ENCODE measurements at places on chromosomes 3 and 15.

GRCh38 chr15:43151688-43152087 is 18.3 kb downstream of the TMEM62 start:
- peak overlapping the region; percentile 65 for H3K4me3 ChIP-seq
- H3K36me3 ChIP-seq = peaks cover 7% of the 10 kb centered on the region
- DNase-seq = no peak
- H3K4me1 ChIP-seq = peaks cover 10% of the 10 kb centered on the region
- no peak overlapping the region for H3K27ac ChIP-seq

- H3K4me1 ChIP-seq = no peaks in the 10 kb centered on the region
- peaks cover 5% of the 10 kb centered on the region for H3K27me3 ChIP-seq
- no peak for DNase-seq
- H3K36me3 ChIP-seq = no peaks in the 10 kb centered on the region
- H3K27ac ChIP-seq = no peak overlapping the region
These were observed 57.8 kb upstream of the KY start for GRCh38 chr3:134708671-134709070.

DNA sequence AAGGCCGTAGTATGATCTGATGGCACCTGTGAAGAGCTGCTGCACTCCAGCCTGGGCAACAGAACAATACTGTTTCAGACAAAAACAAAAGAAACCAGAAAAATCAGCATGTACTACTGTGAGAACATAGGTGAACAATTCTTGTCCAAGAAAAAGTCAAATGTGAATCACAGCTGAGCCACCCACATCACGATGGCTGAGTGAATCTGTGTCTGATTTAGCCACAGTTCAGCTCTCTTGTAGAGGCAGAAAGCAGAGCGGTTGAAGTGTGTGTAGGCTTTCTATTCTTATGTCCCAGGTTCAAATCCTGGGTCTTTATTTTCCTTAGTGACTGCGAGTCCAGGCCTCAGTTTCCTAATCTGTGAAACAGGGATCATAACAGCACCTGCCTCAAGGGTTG is 4.4 kb upstream of the FURIN start:
- H3K27ac ChIP-seq = peak overlapping the region; percentile 66
- no peaks in the 10 kb centered on the region for H3K27me3 ChIP-seq
- no peaks in the 10 kb centered on the region for H3K36me3 ChIP-seq
- peaks cover 29% of the 10 kb centered on the region for H3K4me1 ChIP-seq
- H3K4me3 ChIP-seq = no peak overlapping the region

GRCh38 chr15:92454555-92455105 is 60.9 kb downstream of the ST8SIA2 start:
- no peaks in the 10 kb centered on the region for H3K4me1 ChIP-seq
- no peak overlapping the region for H3K4me3 ChIP-seq
- no peak overlapping the region for H3K27ac ChIP-seq

DNA sequence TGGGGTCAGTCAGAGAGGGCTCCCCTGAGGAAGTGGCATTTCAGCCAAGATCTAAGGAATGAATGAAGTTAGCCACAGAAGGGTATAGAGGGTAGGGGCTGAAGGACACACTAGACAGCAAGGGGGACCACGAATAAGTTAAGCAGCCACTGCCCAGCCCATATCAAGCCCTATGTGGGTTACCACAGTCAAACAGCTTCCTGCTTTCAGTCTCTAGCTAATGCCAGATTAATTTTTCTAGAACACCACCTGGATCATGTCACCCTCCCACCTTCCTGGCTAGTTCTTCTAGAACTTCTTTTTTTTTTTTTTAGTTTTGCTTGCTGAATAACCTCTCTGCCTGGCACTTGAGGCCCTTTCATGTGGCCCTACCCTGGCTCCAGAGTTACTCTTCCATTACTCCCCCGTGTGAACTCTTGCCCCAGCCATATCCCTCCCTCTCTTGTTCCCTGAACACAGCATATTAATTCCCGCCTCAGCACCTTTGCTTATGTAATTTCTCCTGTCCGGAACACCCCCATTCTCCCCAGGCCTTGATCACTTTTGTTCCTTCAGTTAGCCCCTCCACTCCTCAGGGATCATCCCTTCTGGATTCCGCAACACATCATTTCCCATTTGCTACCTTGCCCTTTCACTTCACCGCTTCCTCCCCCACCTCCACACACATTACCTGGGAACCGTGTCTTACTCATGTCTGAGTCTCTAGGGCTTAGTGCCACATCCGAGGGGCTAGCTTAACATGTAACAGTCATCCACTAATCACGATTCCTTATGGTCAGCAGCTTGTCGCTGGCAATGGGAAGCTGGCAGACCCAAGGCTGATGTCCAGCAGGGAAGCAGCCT is 20.6 kb upstream of the BNC1 start:
- H3K4me1 ChIP-seq = no peaks in the 10 kb centered on the region
- no peak overlapping the region for H3K27ac ChIP-seq
- no peak for DNase-seq
- H3K36me3 ChIP-seq = peaks cover 3% of the 10 kb centered on the region
- no peak overlapping the region for H3K4me3 ChIP-seq

DNA sequence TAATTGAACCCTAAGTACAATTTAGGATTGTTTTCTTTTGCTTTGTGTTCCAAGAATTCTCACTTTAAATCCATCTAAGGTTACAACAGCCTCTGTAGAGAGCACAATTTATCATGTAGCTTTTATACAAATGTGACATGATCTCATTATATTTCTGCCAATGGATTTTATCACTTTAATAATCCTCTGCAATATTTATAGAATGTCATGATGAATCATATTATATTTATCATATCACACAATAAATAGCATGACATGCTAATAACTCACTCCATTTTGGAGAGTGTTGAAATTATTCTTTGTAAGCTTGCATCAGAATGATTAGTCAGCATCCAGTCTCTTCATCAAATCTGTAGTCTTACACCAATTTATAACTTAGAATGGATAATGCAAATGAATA is 280.6 kb upstream of the ZNF717 start:
- H3K4me1 ChIP-seq = no peaks in the 10 kb centered on the region
- H3K27ac ChIP-seq = no peak overlapping the region
- DNase-seq = no peak
- H3K4me3 ChIP-seq = no peak overlapping the region
- no peaks in the 10 kb centered on the region for H3K27me3 ChIP-seq

DNA sequence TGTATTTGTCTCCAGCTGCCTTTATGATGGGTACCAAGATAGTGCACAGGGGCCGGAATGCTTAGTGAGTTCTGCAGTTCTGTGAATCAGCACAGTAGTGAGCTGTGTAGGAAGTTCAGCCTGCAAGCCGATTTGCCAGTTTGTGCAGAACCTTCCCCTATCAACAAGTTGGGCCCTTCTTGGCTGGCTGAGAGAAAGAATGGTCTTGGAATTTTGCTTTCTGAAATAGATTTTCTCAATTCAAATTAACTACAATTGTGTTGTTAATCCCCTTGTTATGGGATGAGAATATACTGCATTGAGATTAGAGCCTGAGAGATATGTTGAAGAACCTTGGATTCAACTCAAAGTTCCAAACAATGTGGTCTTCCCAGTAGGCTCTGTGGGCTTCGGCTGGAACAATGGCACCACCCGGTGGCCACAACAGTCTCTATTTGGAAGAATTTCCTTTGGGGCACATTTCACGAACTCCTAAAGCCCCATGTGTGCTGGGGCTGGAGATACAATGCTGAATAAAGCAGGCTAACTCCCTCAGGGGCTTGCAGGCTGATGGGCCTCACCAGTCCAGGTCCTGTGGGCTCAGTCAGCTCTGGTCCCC is 59.1 kb downstream of the TRIM42 start:
- no peak overlapping the region for H3K27ac ChIP-seq
- no peaks in the 10 kb centered on the region for H3K36me3 ChIP-seq
- peaks cover 17% of the 10 kb centered on the region for H3K27me3 ChIP-seq
- H3K4me1 ChIP-seq = peaks cover 3% of the 10 kb centered on the region
- DNase-seq = no peak

DNA sequence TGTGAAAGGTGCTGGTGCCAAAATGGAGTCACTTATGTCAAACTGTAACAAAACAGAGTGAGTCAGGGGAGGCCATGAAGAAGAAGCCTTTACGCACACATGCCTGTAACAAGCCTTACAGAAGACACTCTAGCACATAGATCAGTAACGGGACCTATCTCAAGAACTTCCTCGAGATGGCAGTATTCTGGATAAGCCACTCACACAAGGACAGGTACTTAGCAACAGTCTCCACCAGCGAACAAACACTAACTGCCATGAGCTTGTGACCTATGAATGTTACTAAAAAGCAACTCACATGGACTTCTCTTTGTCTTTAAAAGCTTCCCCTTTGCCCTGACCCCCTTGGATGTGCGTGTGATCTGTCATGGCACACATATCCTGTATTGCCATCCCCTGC is 235.1 kb downstream of the CD47 start:
- no peak for DNase-seq
- H3K27ac ChIP-seq = no peak overlapping the region
- H3K4me3 ChIP-seq = no peak overlapping the region
- no peaks in the 10 kb centered on the region for H3K4me1 ChIP-seq
- peaks cover 16% of the 10 kb centered on the region for H3K27me3 ChIP-seq

DNA sequence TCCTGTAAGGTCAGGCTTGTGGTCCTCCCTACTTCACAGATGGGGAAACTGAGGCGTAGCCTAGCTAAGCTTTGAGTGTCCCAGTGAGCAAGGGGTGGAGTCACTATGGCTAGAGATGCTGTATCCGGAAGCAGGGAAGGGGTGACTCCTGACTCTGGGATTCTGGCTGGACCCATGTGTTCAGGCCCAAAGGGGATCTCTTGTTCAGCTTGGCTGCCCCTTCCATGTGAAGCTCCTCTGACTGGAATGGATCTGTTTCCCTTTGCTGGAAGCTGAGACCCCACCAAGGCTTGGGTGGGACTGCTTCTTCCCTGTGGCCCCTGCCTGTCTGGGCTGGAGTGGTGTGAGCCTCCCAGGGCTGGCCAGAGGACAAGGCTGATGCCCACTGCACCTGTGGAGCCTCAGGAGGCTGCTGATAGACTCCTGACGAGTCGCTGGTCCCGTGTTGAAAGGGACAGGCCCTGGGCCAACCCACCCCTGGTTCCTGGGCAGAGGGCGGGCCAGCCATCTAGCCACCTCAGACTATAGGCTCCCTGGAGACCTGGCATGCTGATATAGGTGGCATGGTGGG is 1.0 kb downstream of the MAPKAPK3 start:
- no peaks in the 10 kb centered on the region for H3K27me3 ChIP-seq
- H3K4me3 ChIP-seq = peak overlapping the region; percentile 97
- peak overlapping the region; percentile 91 for H3K27ac ChIP-seq

DNA sequence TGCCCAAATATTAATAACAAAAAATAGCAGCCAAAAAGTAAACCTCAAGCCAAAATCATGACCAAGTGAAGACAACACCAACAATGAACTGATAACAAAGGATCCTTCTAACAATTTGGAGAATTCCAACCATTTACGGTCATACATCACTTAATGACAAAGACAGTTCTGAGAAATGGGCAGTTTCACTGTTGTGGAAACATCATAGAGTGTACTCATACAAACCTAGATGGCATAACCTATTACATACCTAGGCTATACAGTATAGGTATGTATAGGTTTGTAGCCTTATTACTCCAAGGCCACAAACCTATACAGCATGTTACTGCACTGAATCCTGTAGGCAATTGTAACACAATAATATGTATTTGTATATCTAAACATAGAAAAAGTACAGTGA is 12.4 kb downstream of the ANO10 start:
- peaks cover 3% of the 10 kb centered on the region for H3K36me3 ChIP-seq
- no peaks in the 10 kb centered on the region for H3K27me3 ChIP-seq
- no peak overlapping the region for H3K4me3 ChIP-seq
- DNase-seq = no peak
- H3K4me1 ChIP-seq = peaks cover 11% of the 10 kb centered on the region

- H3K4me3 ChIP-seq = no peak overlapping the region
- H3K4me1 ChIP-seq = peaks cover 3% of the 10 kb centered on the region
- H3K27me3 ChIP-seq = no peaks in the 10 kb centered on the region
- no peak for DNase-seq
These were observed 221.0 kb downstream of the RSRC1 start for GRCh38 chr3:158330870-158331269.

DNA sequence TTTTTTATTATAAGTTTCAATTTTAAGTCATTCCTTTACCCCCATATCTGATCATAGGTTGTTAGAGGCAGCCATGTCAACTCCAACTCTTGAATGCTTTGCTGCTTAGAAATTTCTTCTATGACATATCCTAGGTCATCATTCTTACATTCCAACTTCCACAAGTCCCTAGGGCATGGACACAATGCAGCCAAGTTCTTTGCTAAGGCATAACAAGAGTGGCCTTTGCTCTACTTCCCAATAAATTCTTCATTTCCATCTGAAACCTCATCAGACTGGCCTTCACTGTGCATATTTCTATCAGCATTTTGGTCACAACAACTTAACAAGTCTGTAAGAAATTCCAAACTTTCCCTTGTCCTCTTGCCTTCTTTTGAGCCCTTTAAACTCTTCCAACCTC is 28.5 kb downstream of the TRIM42 start:
- no peaks in the 10 kb centered on the region for H3K4me1 ChIP-seq
- H3K36me3 ChIP-seq = no peaks in the 10 kb centered on the region
- no peaks in the 10 kb centered on the region for H3K27me3 ChIP-seq

GRCh38 chr3:189300345-189300744 is 128.6 kb downstream of the TPRG1 start:
- DNase-seq = no peak
- H3K4me1 ChIP-seq = no peaks in the 10 kb centered on the region
- H3K27ac ChIP-seq = no peak overlapping the region
- no peaks in the 10 kb centered on the region for H3K36me3 ChIP-seq

GRCh38 chr3:187685948-187686347 is 15.8 kb upstream of the SST start:
- H3K4me1 ChIP-seq = no peaks in the 10 kb centered on the region
- H3K36me3 ChIP-seq = peaks cover 2% of the 10 kb centered on the region
- no peak overlapping the region for H3K4me3 ChIP-seq
- no peak for DNase-seq

DNA sequence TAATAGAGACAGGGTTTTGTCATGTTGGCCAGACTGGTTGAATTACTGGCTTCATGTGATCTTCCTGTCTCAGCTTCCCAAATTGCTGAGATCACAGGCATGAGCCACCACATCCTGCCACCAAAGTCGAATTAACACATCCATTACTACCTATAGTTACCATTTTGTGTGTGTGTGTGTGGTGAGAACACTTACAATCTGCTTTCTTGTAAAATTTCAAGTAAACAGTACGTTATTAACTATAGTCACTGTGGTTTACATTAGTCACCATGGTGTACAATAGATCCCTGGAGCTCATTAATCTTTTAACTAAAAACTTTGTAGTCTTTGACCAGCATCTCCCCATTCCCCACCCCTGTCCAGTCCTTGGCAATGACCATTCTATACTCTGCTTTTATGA is 270.0 kb downstream of the NAALADL2 start:
- H3K27ac ChIP-seq = no peak overlapping the region
- no peak for DNase-seq
- no peaks in the 10 kb centered on the region for H3K4me1 ChIP-seq
- no peaks in the 10 kb centered on the region for H3K36me3 ChIP-seq
- H3K4me3 ChIP-seq = no peak overlapping the region

DNA sequence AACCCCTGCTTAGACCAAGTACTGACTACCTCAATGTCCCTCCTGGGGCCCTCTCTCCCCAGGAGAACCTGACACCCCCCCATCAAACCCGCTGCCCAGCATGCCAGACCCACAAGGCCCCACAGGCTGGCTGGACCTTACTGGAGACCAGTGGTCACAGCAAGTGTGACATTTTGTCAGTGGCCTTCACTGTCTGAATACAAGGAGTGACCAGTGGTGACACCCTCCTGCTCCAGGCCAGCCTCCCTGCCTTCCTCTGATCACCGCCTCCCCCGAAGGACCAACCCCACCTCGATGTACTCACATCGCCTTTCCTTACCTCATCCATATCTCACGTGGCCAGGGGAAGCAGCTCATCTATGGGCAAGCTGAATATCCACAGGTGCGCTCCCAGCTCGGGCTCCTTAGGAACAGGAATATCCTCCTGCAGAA is 62.1 kb upstream of the HERC1 start:
- no peak overlapping the region for H3K4me3 ChIP-seq
- no peak for DNase-seq
- peaks cover 41% of the 10 kb centered on the region for H3K4me1 ChIP-seq
